ENCODE measurements at places on chromosomes 1 and 21. TPM values are rescaled to one million over a fixed set of nuclear protein-coding genes. Genes with fewer than 3 reads are reported as not detected.

The SLAMF6 gene
- polyA plus RNA-seq = not detected

The GABRD gene
- 1.1 TPM for polyA plus RNA-seq

The OVAAL gene
- not detected for polyA plus RNA-seq

- no peak for DNase-seq
These were observed 333.4 kb upstream of the ADGRL2 start for GRCh38 chr1:81467383-81467782.

GRCh38 chr1:202498542-202498941 lies 150.0 kb downstream of the PPP1R12B start:
- DNase-seq = no peak

DNA sequence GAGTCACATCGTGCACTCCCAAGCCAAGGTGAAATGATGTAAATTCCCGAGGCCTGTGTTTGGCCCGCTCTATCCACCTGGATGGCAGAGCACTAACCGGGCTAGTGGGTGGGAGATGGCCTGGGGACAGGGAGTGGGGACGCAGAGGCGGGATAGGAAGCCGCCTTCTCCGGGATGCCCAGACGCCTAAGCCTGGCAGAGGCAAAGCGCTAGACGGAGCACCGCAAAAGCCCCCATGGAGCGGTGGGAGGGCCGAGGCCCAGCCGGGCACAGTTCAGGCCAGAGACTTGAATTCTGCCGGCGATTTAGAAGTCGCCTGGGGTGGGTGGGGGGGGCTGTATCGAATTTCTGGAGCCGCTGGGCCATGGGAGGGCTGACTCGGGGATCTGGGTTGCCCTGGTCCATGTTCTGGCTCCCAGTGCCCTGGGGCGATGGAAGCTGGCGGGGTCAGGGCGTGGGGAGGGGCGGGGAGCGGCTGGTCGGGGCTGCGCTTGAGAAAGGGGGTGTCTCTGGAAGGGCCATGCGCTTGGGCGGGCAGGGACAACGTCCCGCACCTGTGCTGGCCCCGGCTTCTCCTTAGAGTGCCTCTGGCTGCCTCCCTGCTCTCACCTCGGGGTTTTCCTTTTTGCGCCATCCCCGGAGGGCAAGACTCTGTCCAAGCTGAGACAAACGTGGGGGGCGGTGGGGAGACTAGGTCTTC lies 28.0 kb downstream of the KIAA2013 start:
- DNase-seq = no peak

GRCh38 chr1:182485861-182486260 lies 35.9 kb downstream of the RGSL1 start:
- no peak for DNase-seq

All from kidney (tissue), 22 donors.